ENCODE measurements at places on chromosomes 16 and 17.

DNA sequence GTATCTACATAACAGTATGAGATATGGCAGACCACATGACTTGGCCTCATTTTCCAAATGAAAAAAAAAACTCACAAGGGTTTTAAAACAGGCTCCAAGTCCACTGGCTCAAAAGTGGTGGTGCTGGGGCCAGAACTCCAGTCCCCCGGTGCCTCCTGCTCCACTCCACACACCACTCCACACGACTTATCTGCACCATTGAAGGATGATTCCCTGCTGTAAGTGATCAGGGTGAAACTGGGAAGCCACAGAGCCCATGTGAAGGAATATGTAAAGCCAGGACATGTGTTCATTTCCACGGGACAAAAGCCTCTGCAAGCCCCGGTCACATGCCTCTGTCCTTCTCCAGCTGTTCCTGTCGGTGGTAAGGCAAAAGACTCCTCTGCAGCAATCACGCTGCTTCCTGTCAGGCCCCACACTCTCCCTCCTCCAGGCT, 97.2 kb downstream of the ZNF18 start:
- no peak for DNase-seq

DNA sequence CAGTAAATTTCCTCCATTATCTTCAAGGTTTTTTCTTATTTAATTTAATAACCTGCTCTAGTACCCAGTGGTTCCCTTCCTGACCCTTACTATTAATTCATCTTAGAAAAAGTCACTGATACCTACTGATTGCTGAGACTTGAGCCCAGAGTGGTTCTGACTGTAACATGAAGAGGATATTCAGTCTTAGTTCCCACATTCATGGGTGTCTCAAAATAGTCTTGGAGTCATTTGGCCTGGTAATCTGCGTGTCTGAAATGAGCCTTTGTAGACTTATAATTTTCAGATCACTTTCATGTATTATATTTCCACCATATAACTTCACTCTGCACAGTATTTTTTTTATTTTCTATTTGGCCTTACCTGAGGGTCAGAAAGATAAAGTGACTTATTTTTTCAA, 732.0 kb upstream of the KIF2B start:
- no peak for DNase-seq

GRCh38 chr17:12622726-12623125, 43.0 kb upstream of the MYOCD start:
- no peak for DNase-seq

DNA sequence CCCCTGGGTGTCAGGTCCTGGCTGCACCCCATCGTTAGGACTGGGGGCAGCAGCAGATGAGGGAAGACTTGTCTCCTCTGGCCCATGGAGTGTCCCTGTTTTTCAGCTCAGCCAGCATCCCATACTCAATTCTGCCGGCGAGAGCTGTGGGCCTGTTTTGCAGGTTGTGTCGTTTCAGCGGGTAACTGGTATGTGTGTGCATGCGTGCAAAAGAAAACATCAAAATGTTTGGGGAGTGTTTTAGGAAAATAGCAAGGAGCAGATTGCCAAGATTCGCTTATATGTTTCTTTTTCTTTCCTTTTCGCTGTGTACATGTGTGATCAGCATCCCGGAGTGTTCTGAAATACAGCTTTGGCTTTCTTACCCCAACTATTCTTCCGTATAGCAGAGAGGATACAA, 34.7 kb downstream of the MSI2 start:
- DNase-seq = no peak

- DNase-seq = no peak
Observed at GRCh38 chr17:19262650-19263631, 25.8 kb downstream of the EPN2 start.

DNA sequence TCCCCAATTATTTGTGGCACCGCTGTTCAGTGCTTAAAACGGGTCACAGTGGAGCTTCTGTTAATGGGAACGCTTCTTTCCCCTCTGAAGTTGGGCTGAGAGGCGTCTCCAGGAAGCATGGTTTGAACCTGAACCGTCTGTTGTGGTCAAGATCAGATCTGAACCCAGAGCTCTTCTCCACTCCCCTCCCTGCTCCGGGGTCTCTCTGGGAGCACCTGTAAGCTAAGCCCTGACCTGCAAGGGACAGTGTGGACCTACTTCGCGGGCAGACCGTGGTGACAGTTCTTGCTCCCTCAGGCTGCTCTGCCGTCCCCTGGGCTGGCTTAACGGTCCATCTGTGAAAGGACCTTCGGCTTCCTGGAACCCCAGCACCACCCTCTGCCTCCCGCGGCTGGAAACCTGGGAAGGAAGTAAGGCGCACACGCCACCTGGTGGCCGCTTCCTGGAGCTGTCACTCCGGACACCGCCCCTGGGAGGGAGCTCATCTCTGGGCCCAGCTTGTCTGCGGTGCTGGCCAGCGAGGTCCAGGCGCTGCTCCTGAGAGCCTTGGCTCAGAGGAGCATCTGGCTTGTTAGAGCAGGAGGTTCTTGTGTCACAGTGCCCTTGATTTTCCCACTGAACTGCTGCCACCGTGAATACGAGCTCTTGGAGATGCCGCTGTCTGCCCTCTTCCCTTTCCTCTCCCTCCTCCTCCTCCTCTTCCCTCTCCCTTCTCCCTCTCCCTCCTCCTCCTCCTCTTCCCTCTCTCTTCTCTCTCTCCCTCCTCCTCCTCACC, 518.5 kb upstream of the EEF2KMT start:
- peak; percentile 42 for DNase-seq

GRCh38 chr17:8326511-8327302, 12.9 kb upstream of the ODF4 start:
- DNase-seq = no peak

DNA sequence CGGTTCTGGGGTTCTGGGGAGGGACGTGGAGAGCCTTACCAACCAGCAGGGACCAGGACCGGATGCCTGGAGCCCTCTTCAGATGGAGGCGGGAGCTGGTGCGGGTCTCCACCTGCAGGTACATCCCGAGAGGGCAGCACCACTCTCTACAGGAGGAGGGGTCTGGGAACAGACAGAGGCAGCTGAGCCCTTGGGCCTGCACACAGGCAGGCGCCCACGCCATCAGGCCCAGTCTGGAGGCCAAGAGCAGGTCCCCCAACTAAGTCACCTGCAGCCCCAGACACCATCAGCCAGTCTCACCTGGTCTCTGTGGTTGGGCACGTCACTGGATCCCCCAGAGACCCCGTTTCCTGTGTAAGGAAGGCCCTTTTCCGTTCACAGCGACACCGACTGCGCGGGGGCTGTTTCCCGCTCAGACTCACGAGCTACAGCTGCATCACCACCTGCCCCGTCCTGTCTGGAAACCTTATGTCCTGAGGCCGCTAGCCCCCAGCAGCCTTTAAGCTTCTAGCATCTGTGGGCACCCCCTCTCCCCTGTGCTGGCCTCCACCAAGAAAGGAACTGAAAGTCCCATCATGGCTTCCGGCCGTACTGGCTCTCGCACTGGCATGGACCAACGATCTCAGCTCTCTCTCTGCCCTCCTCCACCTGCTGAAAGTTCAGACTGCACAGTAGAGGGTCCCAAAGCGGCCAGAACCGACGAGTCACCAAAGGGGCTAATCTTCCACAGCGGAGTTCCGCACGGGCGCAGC, 1.2 kb downstream of the CYBC1 start:
- DNase-seq = no peak

DNA sequence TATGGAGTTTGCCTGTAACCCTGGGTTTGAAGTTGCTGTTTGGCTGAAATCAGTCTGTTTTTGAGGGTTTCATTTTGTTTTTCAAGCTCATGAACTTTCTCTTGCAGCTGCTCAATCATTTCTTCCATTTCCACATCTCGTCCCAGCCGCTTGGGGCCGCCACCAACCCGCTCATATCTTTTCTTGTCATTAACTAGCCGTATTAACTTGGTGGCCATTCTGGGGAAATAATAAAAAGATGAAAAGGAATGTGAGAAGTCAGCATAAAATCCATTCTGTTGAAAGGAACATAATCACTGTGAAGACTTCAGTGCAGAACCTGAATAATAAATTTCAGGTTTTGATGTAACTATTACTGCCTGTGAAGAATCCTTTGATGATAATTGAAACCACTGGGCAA, 11.5 kb downstream of the RPGRIP1L start:
- DNase-seq = no peak

- peak; percentile 62 for DNase-seq
Observed at GRCh38 chr16:28089992-28090365, 26.5 kb upstream of the GSG1L start.
